ENCODE measurements at places on chromosomes 5 and 9. TPM values are rescaled to one million over a fixed set of nuclear protein-coding genes. Genes with fewer than 3 reads are reported as not detected.

HMCN2 gene
- not detected for total RNA-seq

PGM5 gene
- total RNA-seq, result 0.86 TPM

ACSL6 gene
- total RNA-seq, result under 0.01 TPM

WNT8A gene
- total RNA-seq, result not detected

AK1 gene
- 72.5 TPM for total RNA-seq

FAM78A gene
- 0.29 TPM for total RNA-seq
